ENCODE measurements at places on chromosomes 7 and 10. TPM values are rescaled to one million over a fixed set of nuclear protein-coding genes. Genes with fewer than 3 reads are reported as not detected.

GNG11 gene
- total RNA-seq = 5.8 TPM

PTPRN2 gene
- total RNA-seq = 2.1 TPM

MYPN gene
- not detected for total RNA-seq

GRID2IP gene
- 1.4 TPM for total RNA-seq

SPDYE2 gene
- not detected for total RNA-seq

ASB4 gene
- 0.07 TPM for total RNA-seq

H2BK1 gene
- not detected for total RNA-seq

GCK gene
- total RNA-seq = 1.5 TPM

FOXI2 gene
- not detected for total RNA-seq

TRIM74 gene
- total RNA-seq = 1.7 TPM

PI4K2A gene
- 20.1 TPM for total RNA-seq

JCAD gene
- 20.4 TPM for total RNA-seq

OR2A1 gene
- total RNA-seq = 0.27 TPM

CPA5 gene
- total RNA-seq = not detected

AKR1C3 gene
- 1.3 TPM for total RNA-seq
